ENCODE measurements at places on chromosomes 1 and 21.

GRCh38 chr1:220825819-220826551 is 39.3 kb downstream of the MTARC1 start:
- DNase-seq, result no peak

DNA sequence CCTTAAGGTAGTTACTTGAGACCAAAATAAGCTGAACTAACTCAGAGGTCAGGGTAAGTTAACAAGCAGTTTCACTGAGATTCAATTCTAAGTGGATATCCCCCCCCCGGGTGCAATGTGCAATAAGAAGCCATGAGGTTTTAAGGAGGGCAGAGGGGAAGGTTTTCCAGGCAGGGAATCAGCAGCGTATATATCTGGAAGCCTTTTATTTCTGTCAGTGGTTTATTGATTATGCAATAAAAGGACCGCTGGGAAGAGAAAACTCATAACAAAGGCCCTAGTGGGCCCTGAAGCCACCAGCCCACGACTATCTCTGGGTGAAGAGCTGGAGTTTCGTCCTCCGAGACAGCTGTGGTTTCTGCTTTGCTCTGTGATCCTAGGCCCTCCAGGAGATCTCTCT is 53.1 kb upstream of the CTPS1 start:
- no peak for DNase-seq

GRCh38 chr1:24709791-24710441 is 35.3 kb upstream of the CLIC4 start:
- no peak for DNase-seq

DNA sequence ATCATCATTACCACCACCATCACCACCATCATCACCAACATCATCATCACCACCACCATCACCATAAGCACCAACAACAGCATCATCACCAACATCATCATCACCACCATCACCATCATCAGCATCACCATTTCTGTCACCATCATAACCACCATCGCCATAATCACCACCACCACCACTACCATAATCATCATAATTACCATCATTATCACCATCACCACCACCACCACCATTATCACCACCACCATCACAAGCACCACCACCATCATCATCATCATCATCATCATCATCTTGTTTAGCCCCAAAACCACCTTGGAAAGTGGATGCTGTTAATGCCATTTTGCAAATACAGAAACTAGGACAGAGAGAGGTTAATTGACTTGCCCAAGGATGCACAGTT is 22.5 kb downstream of the CAMK2N1 start:
- no peak for DNase-seq

GRCh38 chr1:224767676-224768075 is 151.6 kb downstream of the CNIH3 start:
- DNase-seq, result no peak
